ENCODE measurements at places on chromosomes 3 and 15.

GRCh38 chr3:115245899-115246298, 98.8 kb upstream of the ZBTB20 start:
- no peaks in the 10 kb centered on the region for H3K4me1 ChIP-seq
- DNase-seq = no peak
- H3K4me3 ChIP-seq = no peak overlapping the region
- no peaks in the 10 kb centered on the region for H3K27me3 ChIP-seq

GRCh38 chr15:79394231-79394630, 37.9 kb upstream of the MINAR1 start:
- H3K27me3 ChIP-seq = no peaks in the 10 kb centered on the region
- no peak overlapping the region for H3K27ac ChIP-seq
- H3K4me1 ChIP-seq = no peaks in the 10 kb centered on the region
- H3K4me3 ChIP-seq = no peak overlapping the region
- H3K36me3 ChIP-seq = no peaks in the 10 kb centered on the region
- DNase-seq = no peak

DNA sequence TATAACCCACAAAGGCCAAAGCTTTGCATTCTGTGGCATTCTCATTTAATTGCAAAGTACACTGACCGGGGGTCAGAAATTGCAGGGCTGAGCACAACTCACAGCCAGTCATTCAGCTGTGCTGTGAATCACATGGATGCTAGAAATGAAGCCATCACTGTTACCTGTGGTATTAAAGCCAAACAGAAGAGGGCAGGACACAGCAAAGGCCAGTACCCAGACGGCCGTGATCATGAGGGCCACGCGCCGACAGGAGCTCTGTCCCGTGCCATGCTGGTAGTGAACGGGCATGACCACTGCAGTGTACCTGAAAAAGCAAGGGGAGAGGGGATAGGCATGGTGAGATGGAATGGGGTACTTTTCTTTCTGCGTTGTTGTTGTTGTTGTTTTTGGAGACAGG, 31.6 kb downstream of the DRD3 start:
- H3K36me3 ChIP-seq = no peaks in the 10 kb centered on the region
- no peak for DNase-seq
- no peaks in the 10 kb centered on the region for H3K4me1 ChIP-seq
- H3K27me3 ChIP-seq = no peaks in the 10 kb centered on the region

DNA sequence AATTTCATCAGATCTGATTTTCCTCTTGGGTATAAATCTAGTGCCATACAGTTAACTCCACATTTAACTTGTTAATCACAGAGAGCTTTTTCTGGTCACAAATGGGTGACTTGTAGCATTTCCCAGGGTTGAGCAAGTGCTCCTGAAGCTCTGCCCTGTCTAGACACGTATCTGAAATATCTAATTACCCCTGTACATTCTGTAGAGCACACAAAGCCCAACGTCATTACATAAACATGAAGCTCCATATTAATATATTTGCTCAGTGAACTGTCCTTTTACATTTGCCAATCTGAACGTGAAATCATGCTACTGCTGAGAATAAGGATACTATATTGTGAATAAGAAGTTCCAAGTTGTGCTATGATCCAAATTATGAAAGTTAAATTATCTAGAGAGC, 49.0 kb downstream of the THBS1 start:
- no peaks in the 10 kb centered on the region for H3K27me3 ChIP-seq
- no peak for DNase-seq
- H3K27ac ChIP-seq = peak overlapping the region; percentile 88

- H3K4me1 ChIP-seq = peaks cover 6% of the 10 kb centered on the region
- DNase-seq = no peak
- no peak overlapping the region for H3K27ac ChIP-seq
- H3K4me3 ChIP-seq = no peak overlapping the region
- H3K27me3 ChIP-seq = no peaks in the 10 kb centered on the region
These were observed 16.6 kb downstream of the NFKBIZ start for GRCh38 chr3:101865751-101866509.

- H3K4me3 ChIP-seq = no peak overlapping the region
- DNase-seq = no peak
- H3K27me3 ChIP-seq = peaks cover 29% of the 10 kb centered on the region
- H3K4me1 ChIP-seq = no peaks in the 10 kb centered on the region
- no peak overlapping the region for H3K27ac ChIP-seq
- no peaks in the 10 kb centered on the region for H3K36me3 ChIP-seq
These were observed 32.2 kb upstream of the SNRK start for GRCh38 chr3:43254125-43254524.

DNA sequence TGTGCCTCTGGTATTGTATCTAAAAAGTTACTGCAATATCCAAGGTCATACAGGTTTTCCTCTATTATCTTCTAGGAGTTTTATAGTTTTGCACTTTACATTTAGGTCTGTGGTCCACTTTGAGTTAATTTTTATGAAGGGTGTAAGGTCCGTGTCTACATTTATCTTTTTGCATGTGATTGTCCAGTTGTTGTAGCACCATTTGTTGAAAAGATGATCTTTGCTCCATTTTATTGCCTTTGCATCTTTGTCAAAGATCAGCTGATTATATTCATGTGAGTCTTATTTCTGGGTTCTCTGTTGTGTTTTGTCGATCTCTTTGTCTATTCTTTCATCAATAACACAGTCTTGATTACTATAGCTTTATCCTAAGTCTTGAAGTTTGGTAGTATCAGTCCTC, 6.7 kb downstream of the CHRNA7 start:
- no peak for DNase-seq
- no peak overlapping the region for H3K27ac ChIP-seq
- H3K36me3 ChIP-seq = no peaks in the 10 kb centered on the region
- no peak overlapping the region for H3K4me3 ChIP-seq
- H3K27me3 ChIP-seq = peaks cover 16% of the 10 kb centered on the region

DNA sequence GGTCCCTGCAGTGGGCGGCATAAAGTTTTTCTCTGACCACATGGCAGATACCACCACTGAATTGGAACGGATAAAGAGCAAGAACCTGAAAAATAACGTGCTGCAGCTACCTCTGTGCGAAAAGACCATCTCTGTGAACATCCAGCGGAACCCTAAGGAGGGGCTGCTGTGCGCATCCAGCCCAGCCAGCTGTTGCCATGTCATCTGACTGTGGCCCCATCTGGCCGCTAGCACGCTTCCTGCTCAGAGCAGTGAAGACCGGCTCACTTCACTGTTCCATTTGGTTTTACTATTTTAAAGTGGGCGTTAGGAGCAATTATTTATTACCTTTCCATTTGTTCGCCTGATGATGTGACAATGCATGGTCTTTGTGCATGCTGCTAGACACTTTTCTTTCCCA, 62.0 kb downstream of the SNRK start:
- no peak for DNase-seq
- H3K4me3 ChIP-seq = no peak overlapping the region
- peaks cover 48% of the 10 kb centered on the region for H3K4me1 ChIP-seq
- H3K27ac ChIP-seq = peak overlapping the region; percentile 83

DNA sequence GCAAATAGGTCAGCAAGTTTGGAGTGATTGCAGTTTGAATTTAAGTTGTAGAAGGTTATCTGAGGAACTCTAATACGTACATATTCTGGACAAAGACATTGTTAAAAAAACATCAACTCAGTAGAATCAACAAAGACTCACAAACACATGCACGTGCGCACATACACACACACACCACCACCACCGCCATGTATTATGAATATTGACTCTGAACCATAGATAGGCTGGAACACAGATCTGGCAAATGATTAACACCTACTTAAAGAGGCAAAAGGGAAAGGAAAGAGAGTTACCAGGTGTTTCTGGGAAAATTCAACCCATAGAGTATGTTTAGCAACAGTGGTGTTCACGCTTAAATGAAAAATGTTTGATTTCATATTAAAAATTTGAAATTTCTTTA, 334.2 kb upstream of the ALCAM start:
- H3K4me1 ChIP-seq = no peaks in the 10 kb centered on the region
- H3K27ac ChIP-seq = no peak overlapping the region
- no peak overlapping the region for H3K4me3 ChIP-seq
- DNase-seq = no peak
- no peaks in the 10 kb centered on the region for H3K36me3 ChIP-seq
- H3K27me3 ChIP-seq = no peaks in the 10 kb centered on the region

DNA sequence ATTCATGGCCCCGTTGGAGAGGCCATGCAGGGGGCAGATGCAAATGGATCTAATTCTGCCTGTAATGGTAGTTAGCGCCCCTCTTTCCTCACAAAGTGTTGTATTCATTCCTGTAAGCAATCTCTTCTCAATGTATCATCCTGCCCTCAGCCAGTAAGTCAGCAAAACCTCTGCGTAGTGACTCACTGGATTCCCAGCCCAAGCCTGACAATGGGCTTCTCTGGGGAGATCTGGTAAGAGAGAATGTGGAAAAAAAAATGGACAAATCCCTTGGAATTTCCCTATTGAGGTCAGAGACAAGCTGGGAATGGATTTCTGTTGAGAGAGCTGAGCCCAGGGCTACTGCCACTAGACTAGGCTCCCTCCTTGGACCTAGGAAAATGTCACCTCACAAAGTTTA, 25.4 kb downstream of the ADPGK start:
- peaks cover 68% of the 10 kb centered on the region for H3K36me3 ChIP-seq
- no peak overlapping the region for H3K27ac ChIP-seq
- H3K4me3 ChIP-seq = no peak overlapping the region
- no peak for DNase-seq

- no peak overlapping the region for H3K27ac ChIP-seq
- no peak overlapping the region for H3K4me3 ChIP-seq
- H3K27me3 ChIP-seq = no peaks in the 10 kb centered on the region
- H3K36me3 ChIP-seq = peaks cover 7% of the 10 kb centered on the region
- peak; percentile 12 for DNase-seq
These were observed 113.7 kb upstream of the RPL32 start for GRCh38 chr3:12954891-12955650.

DNA sequence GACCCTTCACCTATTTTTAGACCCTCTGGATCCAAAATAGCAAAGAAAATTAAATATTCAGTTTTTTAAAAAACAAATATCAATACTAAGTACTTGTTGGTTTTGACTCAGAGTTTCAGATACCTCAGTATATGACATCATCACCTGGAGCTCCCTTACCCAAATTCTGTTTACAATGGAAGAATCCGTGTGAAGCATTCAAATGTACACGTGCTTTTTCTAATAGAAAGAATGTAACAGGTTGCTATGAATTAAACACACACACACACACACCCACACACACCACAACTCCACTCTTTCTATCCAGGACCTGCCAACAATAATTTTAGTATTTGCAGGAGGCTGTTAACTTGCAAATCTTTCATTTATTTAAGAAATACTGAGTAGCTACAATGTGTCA, 221.8 kb downstream of the THRB start:
- H3K4me3 ChIP-seq = no peak overlapping the region
- H3K4me1 ChIP-seq = no peaks in the 10 kb centered on the region
- no peak for DNase-seq

All from T-helper 2 cell treated with Interferon-gamma antibody and Interleukin-4, amounts not matched to agents 5 μg/mL and 100 μg/mL, for 36 hours (primary cell).